Stimulated activated CD4-positive, alpha-beta T cell treated with anti-CD3 and anti-CD28 coated beads, TNF-alpha, amount 100 ng/mL, for 48 hours (primary cell): ENCODE measurements at places on chromosomes 2 and 18.

- no peak for DNase-seq
Measured at GRCh38 chr2:73031725-73032701, 39.5 kb downstream of the SFXN5 start.

DNA sequence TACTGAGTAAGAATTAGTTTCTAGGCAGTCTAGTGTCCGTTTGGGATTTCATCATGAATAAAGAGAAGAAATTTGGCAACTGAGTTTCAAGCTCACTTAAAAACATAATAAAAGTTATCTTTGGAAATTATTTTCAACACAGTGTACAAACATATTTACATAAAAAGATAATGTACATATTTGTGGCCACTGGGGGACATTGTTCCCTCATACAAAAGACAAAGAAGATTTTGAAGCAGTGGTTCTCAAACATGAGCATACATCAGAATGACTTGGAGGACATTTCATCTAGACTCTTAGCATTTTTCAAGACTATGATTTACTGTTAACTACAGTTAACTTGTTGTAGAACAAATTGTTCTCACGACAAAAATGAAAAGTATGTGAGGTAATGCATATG is 15.7 kb upstream of the TTC21B start:
- no peak for DNase-seq

- DNase-seq: no peak
Measured at GRCh38 chr2:195595825-195596224, 61.2 kb upstream of the SLC39A10 start.

- DNase-seq: no peak
Measured at GRCh38 chr2:102253140-102253752, 58.1 kb upstream of the IL1RL1 start.

DNA sequence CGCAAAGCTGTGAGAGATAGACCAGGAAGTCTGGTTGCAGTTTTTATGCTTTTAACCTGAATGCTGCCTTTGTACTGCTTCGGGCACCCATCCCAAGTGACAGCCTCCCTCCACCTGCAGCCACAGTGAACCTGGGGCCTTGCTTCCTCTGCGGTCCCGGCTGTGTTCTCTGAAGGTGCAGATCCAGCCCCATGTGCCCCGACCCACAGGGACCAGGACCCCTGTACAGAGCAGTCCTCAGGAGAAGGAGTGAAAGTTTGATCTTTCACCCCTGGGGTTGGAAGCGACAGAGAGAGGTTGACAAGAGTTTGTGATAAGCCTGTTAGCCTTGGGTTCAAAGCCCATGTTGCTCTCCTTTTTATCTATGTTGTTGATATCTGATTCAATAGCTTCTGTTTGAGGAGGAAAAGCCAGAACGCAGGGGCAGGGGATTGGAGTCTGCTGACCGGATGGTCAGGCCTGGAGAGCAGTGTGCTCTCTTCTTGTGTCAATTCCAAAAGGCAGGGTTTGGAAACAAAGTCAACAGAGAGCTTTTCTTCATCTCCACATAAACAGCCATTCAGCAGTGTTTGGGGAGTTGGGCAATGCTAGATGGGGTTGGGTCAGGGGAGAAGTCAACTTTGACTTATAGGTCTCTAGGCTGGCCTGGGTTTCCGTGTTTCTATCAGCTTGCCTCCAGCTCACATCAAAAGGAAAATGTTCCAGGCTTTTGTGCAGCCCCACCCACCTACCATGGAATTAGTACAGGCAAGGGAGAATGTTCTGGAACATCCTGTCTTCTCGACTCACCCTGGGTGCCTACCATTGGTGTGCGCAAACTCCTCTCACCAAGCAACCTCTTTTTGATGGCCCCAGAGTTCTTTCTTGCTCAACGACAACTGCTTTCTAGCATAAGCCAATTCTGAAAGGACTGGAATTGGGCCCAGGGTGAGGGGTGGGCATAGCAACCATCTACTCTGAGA is 214.9 kb downstream of the ALPK2 start:
- DNase-seq: no peak

DNA sequence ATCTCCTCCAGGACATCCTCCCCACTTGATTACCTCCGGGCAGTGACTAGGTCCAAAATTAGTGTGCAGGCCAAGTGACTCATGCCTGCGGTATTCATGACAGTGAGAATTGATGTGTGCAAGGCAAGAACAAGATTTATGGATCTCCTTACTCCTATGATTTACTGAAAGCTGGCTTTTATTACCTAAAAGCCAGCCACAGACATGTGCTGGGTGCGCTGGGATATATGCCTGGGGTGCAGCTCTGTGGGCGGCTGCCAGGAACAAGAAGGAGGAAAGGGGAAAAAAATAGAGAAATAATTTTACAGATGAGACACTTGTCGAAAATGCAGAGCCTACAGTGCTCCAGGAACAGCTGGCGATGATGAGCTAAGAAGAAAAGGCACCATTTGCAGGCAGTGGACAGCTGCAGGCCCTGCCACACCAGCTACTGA is 359.3 kb downstream of the CMPK2 start:
- DNase-seq: no peak

- peak; percentile 21 for DNase-seq
Measured at GRCh38 chr2:101419096-101419663, 31.9 kb upstream of the CREG2 start.

DNA sequence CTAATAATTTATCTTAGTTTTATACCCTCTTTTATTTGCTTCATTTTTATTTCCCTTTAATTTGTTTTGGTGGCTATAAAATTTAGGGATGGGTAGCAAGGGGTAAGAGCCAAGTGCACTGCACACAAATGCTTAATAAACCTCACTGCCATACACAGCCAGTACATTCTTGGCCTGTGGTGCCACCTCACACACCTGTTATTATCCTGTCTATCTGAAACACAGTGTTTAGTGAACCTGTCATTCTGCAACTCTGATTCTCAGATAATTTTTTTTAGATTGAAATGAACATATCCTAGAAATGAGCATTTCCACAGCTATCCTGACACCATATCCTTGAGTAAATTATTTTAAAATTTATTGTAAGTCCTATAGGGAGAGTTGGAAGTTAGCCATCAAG is 807.5 kb downstream of the DCC start:
- no peak for DNase-seq

GRCh38 chr2:234951664-234952269 is at the start of gene SH3BP4:
TSS of gene SH3BP4 (plus strand) at chr2:234952017. CDS start at chr2:235035003, 82,986 bp downstream.
- peak; percentile 20 for DNase-seq

- DNase-seq: no peak
Measured at GRCh38 chr18:12608301-12608700, 49.6 kb downstream of the SPIRE1 start.

DNA sequence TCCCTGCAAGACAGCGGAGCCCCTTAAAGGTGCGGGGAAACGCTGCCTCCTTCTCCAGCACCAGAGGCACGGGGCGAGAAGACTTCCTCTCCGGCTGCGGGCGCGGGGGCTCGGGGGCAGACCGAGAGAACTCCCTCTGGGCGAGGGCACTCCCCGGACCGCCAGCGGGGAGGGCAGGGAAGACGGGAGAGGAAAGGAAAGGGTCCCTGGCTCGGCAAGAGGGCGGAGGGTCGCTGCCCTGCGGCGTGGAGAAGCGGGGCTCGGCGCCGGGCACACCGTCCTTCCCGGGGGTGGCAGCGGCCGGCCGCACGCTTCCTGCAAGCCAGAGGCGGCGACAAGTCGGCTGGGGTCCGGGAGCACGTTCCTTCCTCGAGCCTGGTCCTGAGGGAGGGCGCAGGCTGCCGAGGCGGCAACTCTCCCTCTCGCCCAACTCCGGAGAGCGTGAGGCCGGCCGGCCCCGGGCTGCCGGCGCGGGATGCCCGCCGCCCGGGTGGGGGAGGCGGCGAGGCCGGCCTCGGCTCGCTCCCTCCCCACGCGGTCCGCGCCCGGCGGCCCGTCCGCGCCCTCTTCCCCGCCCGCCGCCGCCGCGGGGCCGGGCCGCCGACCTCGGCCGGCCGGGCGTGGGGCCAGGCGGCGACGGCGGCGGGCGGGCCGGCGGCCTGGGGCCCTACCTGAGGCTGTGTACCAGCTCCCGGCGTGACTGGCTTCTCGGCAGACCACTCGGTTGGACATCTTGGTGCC is 1.1 kb downstream of the MEMO1 start:
- DNase-seq: no peak

GRCh38 chr2:39938035-39938835 is 159.2 kb upstream of the THUMPD2 start:
- no peak for DNase-seq

- no peak for DNase-seq
Measured at GRCh38 chr2:233032551-233033320, at the start of gene NEU2. TSS of gene NEU2 (plus strand) at chr2:233032672. CDS start at chr2:233032672, 0 bp downstream.

GRCh38 chr18:63604791-63605567 is 17.8 kb downstream of the SERPINB13 start:
- DNase-seq: no peak

DNA sequence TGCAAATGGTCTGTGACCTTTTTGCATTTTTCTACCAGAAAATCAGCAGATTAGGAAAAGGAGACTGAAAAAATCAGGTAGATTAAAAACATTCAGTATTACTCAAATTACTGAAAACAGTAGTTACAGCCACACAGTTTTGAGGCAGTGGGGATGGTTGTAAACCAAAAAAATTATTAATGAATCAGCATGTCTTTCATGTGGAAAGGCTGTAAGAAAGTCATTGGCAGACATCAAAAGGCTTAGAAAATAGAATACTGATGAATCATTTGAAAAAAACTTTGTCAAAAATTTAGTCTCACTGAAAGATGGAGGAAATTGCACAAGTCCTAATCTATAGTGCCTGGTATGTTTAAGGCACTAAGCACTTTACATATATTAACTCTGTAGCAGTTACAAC is 133.9 kb upstream of the GCFC2 start:
- DNase-seq: no peak

- no peak for DNase-seq
Measured at GRCh38 chr18:52045946-52046675, 293.9 kb upstream of the DCC start.

DNA sequence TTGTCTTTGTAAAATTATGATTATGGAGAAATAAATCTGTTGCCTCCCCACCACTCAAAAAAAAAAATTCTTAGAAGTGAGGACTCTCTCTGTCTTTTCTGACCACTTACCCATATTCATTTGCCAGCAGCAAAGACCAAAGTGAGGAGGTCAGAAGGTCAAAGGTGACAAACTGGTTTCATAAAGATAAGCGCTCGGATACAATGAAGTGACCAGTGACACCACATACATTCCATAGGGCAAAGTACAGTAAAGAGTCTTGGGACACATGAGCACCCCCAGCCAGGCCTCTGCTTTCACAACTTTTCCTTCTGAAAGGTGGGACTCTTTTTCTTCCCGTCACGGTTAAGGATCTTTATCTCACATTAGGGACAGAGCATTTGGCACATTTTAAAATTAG is 75.9 kb upstream of the TCF4 start:
- no peak for DNase-seq

GRCh38 chr2:147869934-147870333 is 25.1 kb downstream of the ACVR2A start:
- DNase-seq: no peak

DNA sequence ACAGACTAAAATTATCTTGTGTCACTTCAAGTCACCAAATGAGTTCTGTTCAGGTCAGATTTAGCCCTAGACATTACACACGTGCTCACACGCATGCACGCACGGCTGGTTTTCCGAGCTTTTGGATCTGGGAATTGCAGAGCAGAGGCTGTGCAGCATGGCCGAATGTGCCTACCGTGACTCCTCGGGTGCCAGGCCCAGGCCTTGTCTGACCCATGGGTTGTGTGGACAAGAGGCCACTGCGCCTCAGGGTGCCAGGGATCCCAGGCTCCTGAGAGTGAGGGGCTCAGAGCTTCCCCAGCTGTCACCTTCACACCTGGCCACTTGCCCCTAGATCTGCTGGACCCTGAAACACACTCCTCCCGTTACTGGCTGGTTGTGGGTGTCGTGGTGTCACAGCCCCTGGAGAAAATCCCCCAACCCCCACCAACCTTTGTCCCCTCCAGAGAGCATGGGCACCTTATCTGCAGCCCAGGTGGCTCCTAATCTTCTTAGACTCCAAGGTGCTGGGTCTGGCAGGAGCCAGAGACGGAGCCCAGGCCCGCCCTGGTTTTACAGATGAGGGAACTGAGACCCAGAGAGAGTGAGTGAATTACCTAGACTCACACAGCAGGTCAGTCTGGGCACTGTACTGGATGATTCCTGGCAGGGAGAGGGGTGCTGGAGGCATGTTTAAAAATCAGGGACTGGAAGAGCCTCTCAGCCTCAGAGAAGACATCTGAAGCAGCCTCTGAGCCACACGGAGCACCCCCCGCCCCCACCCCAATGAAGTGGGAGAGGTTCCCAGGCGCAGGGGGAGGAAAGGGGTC is 56.8 kb downstream of the ATOH8 start:
- DNase-seq: no peak

DNA sequence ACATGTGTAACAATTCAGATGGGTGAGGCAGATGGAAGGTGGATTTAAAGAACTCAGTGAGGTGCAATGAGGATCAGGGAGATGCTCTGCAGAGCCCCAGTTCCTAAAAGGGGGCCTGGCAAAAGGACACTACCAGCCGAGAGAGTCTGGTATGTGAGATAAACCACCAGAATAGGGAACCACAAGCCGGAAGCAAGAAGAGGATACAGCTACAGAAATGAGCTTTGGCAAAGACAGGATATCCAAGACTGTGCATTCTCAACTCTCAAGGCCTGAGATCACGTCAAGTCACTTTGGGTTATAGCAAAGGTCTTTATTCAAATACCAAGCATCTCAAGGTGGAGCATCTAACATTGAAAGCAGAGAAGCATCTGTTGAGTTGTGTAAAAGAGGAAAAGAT is 293.5 kb downstream of the ARHGAP15 start:
- DNase-seq: no peak

DNA sequence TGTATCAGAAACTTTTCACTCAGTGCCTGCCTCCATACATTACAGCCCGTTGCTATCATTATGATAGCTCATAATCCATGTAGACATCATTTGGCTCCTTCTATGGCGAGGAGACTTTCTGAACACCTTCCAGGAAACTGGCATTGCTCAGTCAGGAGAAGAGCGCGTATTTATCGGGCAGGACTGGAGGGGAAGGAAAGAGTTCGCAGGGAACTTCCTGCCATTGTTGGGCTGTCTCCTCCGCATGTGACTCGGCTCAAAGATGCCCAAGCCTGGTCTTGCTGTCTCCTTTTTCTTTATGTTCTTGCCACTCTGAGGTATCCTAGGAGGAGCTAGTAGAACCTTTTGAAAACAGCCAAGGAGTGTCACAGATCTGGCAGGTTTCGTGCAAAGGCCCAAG is 156.8 kb downstream of the CTIF start:
- DNase-seq: no peak

DNA sequence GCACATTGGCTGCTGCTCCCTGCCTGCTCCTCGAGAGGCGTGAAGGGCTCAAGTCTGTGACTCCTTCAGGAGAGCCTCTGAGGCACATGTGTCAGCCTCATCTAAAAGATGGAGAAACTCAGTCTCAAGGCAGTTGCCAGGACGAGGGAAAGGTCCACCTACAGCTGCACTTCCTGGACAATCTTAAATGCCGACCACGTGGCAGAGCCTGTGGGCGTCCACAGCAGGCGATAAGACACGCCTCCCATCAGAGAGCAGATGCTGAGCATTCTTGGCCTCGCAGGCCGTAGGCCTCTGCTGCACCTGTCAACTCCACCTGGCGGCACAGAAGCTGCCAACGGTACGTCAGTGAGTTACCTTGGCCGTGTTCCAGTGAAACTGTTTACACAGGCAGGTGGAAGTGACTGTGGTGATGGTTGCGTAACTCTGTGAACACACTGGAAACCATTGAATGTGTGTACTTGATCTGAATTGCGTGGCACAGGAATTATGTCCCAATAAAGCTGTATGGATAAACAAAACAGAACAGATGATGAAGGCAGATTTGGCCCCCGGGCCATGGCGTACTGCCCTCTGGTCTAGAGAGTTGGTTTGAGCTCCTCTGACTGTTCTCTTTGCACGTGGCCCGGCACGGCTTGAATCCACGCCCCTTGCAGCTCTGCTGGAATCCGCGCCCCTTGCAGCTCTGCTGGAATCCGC is 114.5 kb downstream of the RNF144A start:
- DNase-seq: no peak
